ENCODE measurements at places on chromosomes 6 and 20. TPM values are rescaled to one million over a fixed set of nuclear protein-coding genes. Genes with fewer than 3 reads are reported as not detected.

GRCh38 chr6:168104636-168105035 is 25.6 kb upstream of the FRMD1 start:
- H3K27ac ChIP-seq = no peak overlapping the region
- no peaks in the 10 kb centered on the region for H3K27me3 ChIP-seq
- H3K4me3 ChIP-seq = no peak overlapping the region
- H3K36me3 ChIP-seq = no peaks in the 10 kb centered on the region
- no peaks in the 10 kb centered on the region for H3K4me1 ChIP-seq

DNA sequence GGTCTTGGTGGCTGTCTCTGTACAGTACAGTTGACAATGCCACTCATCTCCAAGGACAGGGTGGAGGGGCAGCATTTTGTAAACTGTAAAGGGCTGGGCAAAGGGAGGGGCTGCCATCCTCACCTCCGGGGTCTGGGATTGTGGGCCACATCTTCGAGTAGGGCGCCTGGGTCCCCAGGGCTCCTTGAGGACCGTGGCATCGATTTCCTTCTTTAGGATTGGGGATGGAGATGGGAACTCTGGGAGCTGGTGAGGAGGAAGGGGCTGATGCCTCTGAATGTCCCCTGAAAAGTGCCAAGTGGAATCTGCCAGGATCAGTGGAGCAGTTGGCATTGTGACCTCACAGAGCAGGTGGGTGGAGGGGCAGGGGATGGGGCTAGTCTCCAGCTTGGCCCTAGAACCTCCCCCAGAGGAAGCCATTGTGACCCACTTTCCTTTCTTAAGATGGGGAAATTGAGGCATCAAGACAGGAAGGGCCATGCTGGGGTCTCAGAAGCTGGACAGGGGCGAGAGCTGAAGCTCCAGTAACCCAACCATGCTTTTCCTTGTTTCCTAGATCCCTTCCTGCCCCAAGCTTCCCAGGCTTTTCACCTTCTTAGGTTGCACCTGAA is at the start of gene SUN5:
Gene SUN5, minus strand, starts transcription at position 293 of the 611 bp plus-strand sequence. Its CDS starts 93 bp downstream, at position 200.
- no peaks in the 10 kb centered on the region for H3K4me1 ChIP-seq
- H3K4me3 ChIP-seq = no peak within 1 kb of the TSS
- H3K36me3 ChIP-seq = no peaks in the 10 kb centered on the region
- H3K27ac ChIP-seq = no peak within 1 kb of the TSS
- no peaks in the 10 kb centered on the region for H3K27me3 ChIP-seq
- no peak for DNase-seq

RNF144B gene
- total RNA-seq = 97.3 TPM

KLHDC3 gene
- total RNA-seq = 84.6 TPM

ANKRD60 gene
- not detected for total RNA-seq

PI16 gene
- total RNA-seq = not detected

DNA sequence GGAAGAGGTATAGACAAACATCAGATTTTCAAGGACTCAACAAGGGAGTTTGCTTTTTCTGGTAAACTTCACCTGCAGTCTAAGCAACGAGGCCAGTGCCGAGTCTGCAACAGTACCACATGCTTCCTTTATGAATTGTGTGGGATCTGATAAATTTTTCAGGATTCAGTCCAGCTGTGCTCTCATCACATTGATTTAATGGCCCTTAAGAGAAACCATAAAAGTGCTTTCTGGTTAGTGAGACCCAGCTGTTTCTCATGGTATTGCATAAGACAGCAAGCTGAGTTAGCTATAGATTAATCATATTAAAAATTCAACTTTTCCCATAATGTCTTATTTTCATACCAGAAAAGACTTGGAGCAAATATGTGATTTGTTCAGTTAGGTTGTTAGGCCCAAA is 291.4 kb downstream of the CENPW start:
- no peaks in the 10 kb centered on the region for H3K4me1 ChIP-seq
- no peaks in the 10 kb centered on the region for H3K36me3 ChIP-seq
- no peaks in the 10 kb centered on the region for H3K27me3 ChIP-seq
- no peak overlapping the region for H3K4me3 ChIP-seq
- no peak overlapping the region for H3K27ac ChIP-seq

- DNase-seq = no peak
- no peak overlapping the region for H3K27ac ChIP-seq
- H3K4me3 ChIP-seq = no peak overlapping the region
- no peaks in the 10 kb centered on the region for H3K36me3 ChIP-seq
- H3K27me3 ChIP-seq = no peaks in the 10 kb centered on the region
- H3K4me1 ChIP-seq = no peaks in the 10 kb centered on the region
Measured at GRCh38 chr20:36130390-36130789, 24.1 kb upstream of the EPB41L1 start.

GRCh38 chr6:3819161-3820110 is 29.7 kb upstream of the FAM50B start:
- H3K27me3 ChIP-seq = no peaks in the 10 kb centered on the region
- H3K4me1 ChIP-seq = peaks cover 17% of the 10 kb centered on the region
- no peak overlapping the region for H3K27ac ChIP-seq
- no peaks in the 10 kb centered on the region for H3K36me3 ChIP-seq
- H3K4me3 ChIP-seq = no peak overlapping the region

GRCh38 chr20:10610251-10610650 is 63.5 kb downstream of the JAG1 start:
- no peaks in the 10 kb centered on the region for H3K27me3 ChIP-seq
- peaks cover under 1% of the 10 kb centered on the region for H3K4me1 ChIP-seq
- no peak for DNase-seq

GRCh38 chr20:25685276-25686080 is 11.2 kb downstream of the ZNF337 start:
- H3K4me3 ChIP-seq = no peak overlapping the region
- no peak overlapping the region for H3K27ac ChIP-seq
- H3K4me1 ChIP-seq = no peaks in the 10 kb centered on the region

DNA sequence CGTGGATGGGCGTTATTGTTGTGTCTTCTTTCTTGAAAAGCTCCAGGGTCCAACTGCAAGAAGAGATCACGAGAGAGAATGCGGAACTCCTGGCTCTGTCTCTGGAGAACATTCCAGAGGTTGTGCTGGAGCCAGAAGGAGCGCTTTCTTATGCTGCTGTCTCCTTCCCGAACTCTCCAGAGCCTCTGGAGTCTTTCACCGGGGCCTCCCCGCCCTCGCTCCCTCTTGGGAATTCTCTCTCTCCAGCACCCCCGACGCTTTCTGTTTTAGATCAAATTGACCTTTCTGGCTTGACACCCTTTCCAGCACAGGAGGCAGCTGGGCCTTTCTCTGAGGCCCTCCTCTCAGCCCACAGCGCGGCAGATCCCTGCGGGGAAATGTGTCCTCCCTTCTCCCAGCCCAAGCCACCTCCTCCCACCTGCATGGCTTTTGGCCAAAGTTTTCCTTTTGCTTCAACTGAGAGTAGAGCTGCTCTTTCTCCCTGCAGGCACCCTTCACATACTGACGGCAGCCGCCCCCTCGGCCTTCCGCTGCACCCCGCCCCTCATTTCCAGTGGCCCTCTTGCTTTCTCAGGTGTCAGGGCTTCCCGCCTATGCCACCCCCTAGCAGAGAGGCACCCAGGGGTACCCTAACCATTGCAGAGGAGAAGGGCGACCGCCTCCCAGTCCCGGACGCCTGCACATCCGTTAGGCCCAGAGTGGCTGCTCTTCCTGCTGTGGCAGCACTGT is 6.6 kb upstream of the CCR6 start:
- H3K4me1 ChIP-seq = no peaks in the 10 kb centered on the region
- H3K4me3 ChIP-seq = no peak overlapping the region
- H3K27me3 ChIP-seq = no peaks in the 10 kb centered on the region
- H3K36me3 ChIP-seq = no peaks in the 10 kb centered on the region
- no peak for DNase-seq
- H3K27ac ChIP-seq = no peak overlapping the region

PTPRT gene
- total RNA-seq = not detected

- no peak for DNase-seq
- H3K4me1 ChIP-seq = peaks cover 10% of the 10 kb centered on the region
- no peaks in the 10 kb centered on the region for H3K27me3 ChIP-seq
- H3K27ac ChIP-seq = no peak overlapping the region
- H3K36me3 ChIP-seq = no peaks in the 10 kb centered on the region
Measured at GRCh38 chr20:8082989-8083388, 49.1 kb upstream of the PLCB1 start.

CDK19 gene
- total RNA-seq = 11.9 TPM

DNA sequence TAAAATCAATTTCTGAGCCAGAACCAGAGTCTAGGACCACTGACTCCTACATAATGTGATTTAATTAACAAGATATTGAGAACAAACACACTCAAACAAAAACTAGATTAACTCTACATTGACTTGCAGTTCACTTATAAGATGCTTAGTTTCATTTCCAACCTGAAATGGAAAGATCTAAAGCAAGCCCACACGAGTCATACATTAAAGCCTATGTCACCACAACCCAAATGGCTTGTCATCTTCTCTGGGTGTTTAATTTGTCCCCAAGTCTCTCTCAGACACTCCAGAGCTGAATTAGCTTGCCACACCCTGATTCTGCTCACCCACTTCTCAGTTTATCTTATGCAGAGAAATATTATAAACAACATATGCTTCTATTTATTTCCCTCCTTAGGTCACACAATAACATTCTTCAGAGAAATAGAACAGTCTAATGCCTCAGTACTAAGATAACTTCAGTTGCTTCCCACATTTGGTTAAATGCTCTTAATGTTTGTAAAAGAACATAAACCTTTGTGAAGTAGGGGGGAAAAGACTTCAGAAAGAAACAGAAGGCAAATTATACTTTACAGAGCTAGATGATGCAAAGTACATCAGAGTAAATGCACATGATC is 8.8 kb upstream of the FBXO30 start:
- no peaks in the 10 kb centered on the region for H3K36me3 ChIP-seq
- no peaks in the 10 kb centered on the region for H3K4me1 ChIP-seq
- no peak overlapping the region for H3K4me3 ChIP-seq
- DNase-seq = no peak

GRCh38 chr6:82589509-82590206 is 226.0 kb downstream of the TPBG start:
- H3K4me3 ChIP-seq = no peak overlapping the region
- no peaks in the 10 kb centered on the region for H3K27me3 ChIP-seq
- H3K4me1 ChIP-seq = no peaks in the 10 kb centered on the region
- DNase-seq = peak; percentile 3
- no peak overlapping the region for H3K27ac ChIP-seq

DNA sequence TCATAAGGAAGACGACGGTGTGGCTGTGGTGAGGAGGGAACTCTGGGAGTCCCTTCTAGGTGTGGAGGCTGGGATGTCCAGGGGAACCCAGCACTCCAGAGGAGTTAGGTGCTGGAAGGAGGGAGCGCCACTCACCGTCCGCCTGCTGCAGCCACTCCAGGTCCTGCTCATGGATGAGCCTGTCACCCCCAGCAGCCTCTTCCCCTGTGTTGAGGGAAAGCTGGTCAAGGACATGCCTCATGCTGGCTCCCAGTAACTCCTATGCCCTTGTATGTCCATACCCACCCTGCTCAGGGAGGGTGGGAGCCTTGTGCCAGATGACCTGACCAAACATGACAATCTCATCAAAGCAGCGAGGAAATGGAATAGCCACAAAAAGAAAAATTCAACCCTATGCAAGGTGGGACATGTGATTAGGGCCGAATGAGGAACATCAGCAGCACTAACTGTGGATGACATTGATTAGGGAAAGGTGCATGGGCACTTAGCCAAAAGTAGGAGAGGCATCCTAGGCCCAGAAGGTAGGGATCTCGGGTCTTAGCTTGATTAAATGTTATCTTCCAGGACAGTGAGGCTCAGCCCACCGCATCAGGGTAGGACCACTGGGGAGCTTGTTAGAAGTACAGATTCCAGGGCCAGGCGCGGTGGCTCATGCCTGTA is 3.0 kb downstream of the DNPH1 start:
- H3K27ac ChIP-seq = no peak overlapping the region
- H3K27me3 ChIP-seq = peaks cover 3% of the 10 kb centered on the region
- H3K4me1 ChIP-seq = peaks cover 6% of the 10 kb centered on the region
- no peak for DNase-seq
- H3K4me3 ChIP-seq = no peak overlapping the region

- H3K27ac ChIP-seq = no peak overlapping the region
- no peak overlapping the region for H3K4me3 ChIP-seq
- no peaks in the 10 kb centered on the region for H3K36me3 ChIP-seq
- H3K4me1 ChIP-seq = no peaks in the 10 kb centered on the region
- H3K27me3 ChIP-seq = no peaks in the 10 kb centered on the region
- DNase-seq = no peak
Measured at GRCh38 chr6:55518529-55519060, 60.4 kb downstream of the HMGCLL1 start.

DNA sequence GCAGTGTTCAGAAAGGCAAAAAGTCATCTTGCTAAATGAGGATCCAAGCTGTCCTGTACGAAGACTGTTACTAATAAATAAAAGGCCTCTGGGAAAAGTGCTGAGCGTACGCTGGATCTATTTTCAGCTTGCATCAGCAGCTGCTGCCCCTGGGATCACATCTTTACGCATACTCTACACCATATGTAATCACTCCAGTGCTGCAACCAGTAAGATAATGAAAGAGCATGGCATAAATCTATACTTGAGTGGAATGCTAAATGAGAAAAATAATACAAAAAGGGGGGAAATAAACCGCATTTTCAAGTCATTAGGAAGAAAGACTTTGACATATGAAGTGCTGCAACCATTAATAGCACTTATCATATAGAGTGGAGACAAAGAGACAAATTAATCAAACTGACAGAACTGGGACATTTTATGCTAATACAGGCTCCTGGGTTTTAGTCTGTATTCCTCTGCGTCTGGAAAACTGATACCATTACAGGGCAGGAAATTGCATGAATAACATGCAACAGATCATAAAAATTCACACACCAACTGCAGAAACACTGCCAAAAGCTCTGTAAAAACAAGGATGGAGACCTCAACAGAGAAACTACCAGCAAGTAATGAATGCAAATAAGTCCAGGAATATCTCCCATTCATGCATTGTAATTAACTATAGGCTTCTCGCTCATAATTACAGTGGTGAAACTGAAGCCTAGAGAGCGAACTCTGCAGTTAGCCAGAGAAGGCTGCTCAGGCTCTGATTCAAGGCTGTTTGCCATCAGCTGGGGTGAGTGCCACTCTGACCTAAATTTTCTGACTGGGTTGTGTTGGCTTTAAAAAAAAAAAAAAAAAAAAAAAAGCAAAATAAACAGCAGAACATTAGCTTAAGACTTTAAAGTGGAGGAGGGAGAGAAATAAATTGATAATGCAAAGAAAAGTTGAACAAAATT is 83.8 kb downstream of the GJA10 start:
- H3K27ac ChIP-seq = no peak overlapping the region
- no peaks in the 10 kb centered on the region for H3K4me1 ChIP-seq
- peak; percentile 52 for DNase-seq
- no peaks in the 10 kb centered on the region for H3K27me3 ChIP-seq
- H3K4me3 ChIP-seq = no peak overlapping the region

DNA sequence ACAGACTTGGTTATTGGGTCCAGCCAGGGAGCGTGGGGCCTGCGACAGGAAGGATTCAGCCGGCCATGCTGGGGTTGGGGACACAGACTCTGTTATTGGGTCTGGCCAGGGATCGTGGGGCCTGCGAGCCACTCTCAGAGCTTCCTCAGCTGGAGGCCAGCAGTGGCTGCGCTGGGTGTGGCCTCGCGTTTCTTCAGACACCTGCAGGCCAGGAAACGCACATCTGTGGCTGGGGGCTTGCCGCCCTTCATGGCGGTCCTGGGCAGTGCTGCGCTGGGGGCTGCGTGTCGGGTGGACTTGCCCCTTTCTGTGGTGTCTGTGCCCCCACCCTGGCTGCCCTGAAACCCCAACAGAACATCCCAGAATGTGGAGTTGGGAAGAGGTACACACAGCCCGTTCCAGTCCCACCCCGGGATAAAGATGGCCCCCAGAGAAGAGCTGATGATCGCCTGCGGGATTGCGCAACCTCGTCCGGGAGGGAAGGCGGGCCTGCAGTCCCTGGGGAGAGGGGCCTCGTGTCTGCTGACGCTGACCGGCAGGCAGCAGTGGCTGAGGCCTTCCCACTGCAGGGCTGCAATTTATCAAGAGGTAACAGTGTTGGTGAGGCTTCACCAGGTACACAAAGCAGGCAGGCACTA is 16.9 kb upstream of the MTG2 start:
- peaks cover 11% of the 10 kb centered on the region for H3K36me3 ChIP-seq
- H3K4me1 ChIP-seq = no peaks in the 10 kb centered on the region
- H3K27ac ChIP-seq = no peak overlapping the region
- no peak overlapping the region for H3K4me3 ChIP-seq
- no peak for DNase-seq
